ENCODE measurements at places on chromosomes 6 and 20.

DNA sequence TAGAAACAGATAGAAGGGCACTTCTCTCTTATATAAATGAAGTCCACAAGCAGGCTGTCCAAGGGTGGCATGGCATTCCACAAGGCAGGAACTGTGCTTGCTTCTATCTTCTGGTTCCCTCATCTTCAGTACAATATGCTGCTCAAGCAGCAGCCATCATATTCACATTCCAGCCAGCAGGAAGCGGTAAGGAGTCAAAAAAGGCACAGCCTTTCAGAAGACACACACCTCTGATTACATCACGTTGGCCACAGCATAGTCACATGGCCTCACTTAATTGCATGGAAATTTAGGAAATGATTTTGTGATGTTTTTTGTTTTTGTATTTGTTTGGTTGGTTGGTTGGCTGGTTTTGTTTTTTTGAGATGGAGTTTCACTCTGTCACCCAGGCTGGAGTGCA, 19.0 kb downstream of the REM1 start:
- DNase-seq = peak; percentile 33

GRCh38 chr6:108589244-108589791, 28.6 kb downstream of the FOXO3 start:
- DNase-seq = no peak

DNA sequence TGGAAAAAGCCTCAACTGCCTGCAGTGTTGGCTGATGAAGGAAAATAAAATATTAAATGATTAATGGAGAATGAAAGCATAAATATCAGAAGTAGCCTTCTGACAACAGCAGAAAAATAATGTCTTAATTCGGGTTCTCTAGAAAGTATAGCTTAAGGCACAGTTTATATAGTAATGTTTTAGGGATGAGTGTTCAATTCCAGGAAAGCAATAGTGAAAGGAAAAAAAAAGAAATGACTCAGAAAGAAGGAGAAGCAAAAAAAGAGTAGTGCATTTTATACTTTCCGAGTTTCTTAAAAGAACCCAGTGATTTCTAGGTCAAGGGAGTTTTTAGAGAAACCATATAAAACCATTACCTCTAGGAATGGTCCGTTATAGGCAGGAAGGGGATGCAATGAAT, 137.3 kb downstream of the HTR1B start:
- DNase-seq = no peak

GRCh38 chr6:28978959-28979561, 26.1 kb downstream of the ZNF311 start:
- no peak for DNase-seq

- no peak for DNase-seq
Observed at GRCh38 chr20:37737826-37738420, 44.1 kb downstream of the CTNNBL1 start.

GRCh38 chr6:20686142-20686541, 151.9 kb downstream of the CDKAL1 start:
- no peak for DNase-seq

DNA sequence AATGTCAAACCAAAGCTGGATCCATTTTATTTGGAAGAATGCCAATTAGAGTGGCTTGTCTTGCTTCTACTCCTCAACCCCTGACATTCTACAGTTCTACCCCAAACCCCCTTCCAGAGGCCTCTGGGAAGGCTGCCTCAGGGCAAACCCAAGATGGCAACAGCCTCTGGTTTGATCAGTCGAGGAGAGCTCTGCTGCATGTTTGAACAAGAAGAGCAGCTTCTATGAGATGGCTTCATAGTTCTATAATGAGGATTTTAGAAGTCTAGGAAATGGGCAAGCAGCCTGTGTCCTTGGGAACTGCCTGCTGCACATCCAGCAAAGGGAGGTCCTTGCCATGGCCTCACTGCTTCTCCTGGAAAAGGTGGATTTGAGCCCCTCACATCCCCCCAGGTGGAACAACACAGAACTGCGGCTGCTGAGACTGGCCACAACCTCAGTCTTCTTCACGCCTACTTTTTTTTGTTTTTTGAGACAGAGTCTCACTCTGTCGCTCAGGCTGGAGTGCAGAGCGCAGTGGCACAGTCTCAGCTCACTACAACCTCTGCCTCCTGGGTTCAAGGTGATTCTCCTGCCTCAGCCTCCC, 37.9 kb downstream of the ZC3H12D start:
- no peak for DNase-seq

- DNase-seq = no peak
Observed at GRCh38 chr20:17896193-17896723, 72.3 kb downstream of the SNX5 start.

- no peak for DNase-seq
Observed at GRCh38 chr20:14069796-14070195, 74.5 kb downstream of the MACROD2 start.

DNA sequence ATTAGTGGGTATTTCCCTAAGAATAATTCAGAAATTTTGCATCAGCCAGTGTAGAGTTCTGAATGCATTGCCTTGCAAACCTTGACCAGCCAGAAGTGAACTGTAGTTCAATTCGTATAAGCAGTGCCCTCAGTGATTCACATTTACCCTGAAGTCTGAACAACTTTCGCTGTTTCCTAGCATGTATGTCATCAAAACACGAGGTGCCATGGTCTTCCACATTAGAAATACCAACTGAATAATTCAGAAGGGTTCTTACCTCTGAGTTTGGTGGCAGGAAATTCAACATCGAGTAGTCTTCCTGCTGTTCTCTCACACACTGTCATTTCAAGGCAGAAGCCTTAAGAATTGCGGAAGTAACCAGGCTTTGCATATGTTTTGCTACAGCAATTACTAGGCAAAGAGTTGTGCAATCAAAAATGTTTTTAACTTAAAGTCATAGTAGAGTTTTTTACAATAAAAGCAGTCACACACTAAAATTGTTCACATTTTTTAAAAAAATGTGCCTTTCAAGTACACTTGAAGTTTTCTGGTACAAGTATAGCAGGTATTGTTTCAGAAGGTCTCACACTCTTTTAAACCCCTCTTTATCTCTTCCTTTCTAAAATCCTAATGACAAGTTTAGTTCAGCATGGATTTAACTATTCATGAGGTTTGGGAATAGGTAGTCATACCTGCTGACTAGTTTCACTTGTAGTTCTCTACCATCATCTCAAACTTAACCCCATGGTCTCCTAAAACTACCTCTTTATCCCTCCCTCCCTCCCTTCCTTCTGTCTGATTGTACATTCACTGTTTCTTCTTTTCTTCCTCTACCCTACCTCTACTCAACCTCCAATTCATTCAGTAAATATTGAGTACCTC, 118.3 kb downstream of the STXBP5 start:
- DNase-seq = no peak

DNA sequence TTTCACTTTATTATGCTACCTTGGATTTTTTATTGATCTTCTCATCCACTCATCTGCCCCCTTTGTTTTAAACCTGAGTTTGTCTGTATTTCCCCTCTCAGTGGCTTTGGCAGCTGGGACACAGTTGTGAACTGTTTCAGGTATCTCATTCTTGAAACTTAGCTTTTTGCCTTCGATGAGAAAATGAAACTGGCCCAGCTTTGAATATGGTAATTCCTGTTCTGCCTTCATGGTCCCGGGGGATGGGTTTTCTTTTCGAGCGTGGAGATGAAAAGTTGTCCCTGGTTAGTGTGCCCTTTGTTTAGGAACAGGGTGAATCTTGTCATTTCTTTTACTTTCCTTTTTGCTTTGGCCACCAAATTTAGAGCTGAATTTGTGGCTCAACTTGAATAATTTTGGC, 25.6 kb downstream of the DHX35 start:
- no peak for DNase-seq

DNA sequence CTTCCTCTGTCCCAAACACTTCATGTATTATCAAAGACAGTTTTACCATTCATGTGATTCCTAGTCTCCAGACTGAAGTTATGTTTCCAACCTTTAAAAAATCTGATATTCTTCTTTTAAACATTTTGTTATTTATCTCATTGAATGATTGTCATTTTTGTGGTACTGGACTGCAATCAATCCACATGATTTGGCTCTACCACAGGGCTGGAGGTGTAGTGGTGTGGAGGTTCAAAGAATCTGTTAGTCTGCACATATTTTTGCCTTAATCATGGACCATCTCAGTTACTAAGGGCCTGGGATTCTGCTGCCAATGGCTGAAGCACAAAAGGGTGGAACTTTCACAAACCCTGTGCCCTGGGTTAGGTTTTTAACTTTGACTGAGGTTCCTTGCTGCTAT, 164.1 kb upstream of the JAG1 start:
- DNase-seq = no peak

GRCh38 chr6:142294679-142295078, 7.1 kb upstream of the ADGRG6 start:
- no peak for DNase-seq

GRCh38 chr20:19808498-19808897, 50.4 kb downstream of the RIN2 start:
- no peak for DNase-seq

DNA sequence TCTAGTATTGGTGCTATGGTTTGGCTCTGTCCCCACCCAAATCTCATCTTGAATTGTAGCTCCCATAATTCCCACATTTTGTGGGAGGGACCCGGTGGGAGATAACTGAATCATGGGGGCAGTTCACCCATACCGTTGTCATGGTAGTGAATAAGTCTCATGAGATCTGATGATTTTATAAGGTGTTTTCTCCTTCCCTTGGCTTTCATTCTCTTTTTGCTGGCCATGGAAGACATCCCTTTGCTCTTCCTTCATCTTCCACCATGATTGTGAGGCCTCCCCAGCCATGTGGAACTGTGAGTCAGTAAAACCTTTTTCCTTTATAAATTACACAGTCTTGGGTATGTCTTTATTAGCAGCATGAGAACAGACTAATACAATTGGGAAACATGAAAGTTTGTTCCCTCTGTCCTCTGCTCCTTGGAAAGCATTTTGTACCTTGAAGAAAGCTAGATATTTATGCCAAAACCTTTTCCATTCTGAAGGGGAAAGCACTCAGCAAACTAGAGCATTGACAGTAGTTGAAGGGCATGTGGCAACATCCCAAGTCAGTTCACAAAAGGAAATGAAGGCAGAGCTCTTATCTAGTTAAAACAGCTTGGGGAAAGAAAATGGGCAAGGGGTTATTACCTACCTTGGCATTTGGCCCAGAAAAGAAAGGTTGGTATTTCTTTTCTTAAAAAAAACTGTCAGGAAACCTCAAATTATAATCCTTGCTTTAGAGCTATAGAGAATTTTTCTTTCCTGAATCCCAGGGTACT, 10.7 kb upstream of the TNFAIP3 start:
- DNase-seq = no peak

- no peak for DNase-seq
Observed at GRCh38 chr6:89555806-89556205, 82.7 kb downstream of the LYRM2 start.

All from HTR-8/SVneo (cell line).